ENCODE measurements at places on chromosomes 13 and 19. TPM values are rescaled to one million over a fixed set of nuclear protein-coding genes. Genes with fewer than 3 reads are reported as not detected.

The ZNF587 gene
- 6.5 TPM for polyA plus RNA-seq

The PSG7 gene
- not detected for polyA plus RNA-seq

The DACT3 gene
- polyA plus RNA-seq, result 0.41 TPM

The SUGP2 gene
- polyA plus RNA-seq, result 31.7 TPM

The MEIOSIN gene
- polyA plus RNA-seq, result 0.01 TPM

The NCCRP1 gene
- polyA plus RNA-seq, result 2.4 TPM

The DNASE2 gene
- 28.1 TPM for polyA plus RNA-seq

The CYP4F8 gene
- polyA plus RNA-seq, result not detected
